ENCODE measurements at places on chromosomes 7 and 10.

GRCh38 chr10:32680803-32681557 is 235.0 kb downstream of the CCDC7 start:
- DNase-seq, result no peak

DNA sequence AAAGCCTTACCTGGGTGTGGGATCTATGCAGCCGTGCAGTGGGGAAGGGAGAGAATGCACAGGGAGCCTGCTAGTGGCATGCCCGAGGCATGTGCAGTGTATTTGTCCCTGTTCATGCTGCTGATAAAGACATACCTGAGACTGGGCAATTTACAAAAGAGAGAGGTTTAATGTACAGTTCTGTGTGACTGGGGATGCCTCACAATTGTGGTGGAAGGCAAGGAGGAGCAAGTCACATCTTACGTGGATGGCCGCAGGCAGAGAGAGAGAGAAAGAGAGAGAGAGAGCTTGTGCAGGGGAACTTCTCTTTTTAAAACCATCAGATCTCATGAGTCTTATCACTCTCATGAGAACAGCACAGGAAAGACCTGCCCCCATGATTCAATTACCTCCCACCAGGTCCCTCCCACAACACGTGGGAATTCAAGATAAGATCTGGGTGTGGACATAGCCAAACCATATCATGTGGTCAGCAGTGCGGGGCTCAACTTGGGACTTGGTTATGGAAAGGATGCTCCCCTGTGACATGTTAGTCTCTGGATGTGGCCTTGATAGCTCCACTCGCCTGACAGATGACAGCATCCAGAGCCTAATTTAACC is 128.9 kb downstream of the DOCK1 start:
- no peak for DNase-seq

DNA sequence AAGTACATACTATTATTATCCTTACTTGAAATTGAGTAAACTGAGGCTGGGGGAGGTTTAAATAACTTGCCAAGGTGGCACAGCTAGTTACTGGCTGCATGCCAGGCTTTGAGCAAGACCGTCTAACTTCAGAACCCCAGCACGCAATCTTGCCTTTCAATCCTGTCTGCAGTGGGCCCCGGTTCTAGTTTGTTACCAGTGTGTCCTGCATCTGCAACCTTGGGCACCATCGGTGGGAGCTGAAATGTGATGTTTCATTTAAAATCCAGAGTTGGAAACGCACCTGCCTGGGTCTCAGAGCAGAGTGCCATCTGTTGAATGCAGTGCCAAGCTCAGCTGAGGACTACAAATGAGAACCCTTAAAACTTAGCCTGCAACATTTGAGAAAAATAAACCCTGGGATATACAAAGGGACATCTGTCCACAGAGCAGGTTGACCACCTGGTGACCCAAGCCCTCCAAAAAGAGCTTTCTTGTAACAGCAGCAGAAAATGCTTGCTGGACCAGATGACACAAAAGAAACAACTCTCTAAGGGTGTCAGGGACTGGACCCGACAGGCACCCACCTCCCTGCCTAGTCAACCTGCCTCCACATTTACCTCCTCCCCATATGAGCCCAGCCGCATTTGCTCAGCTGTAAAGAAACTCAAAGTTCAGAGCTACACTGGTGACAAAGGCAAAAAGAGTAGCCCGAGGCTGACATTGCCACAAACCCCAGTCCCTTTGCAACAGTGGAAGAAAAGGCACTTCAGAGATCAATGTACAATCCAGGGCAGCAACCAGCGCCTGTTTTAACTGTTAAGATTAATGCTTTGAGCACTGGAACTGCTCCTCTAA is 1.7 kb downstream of the SH3PXD2A start:
- DNase-seq, result no peak

GRCh38 chr10:50470345-50470744 is 153.4 kb downstream of the SGMS1 start:
- DNase-seq, result no peak

DNA sequence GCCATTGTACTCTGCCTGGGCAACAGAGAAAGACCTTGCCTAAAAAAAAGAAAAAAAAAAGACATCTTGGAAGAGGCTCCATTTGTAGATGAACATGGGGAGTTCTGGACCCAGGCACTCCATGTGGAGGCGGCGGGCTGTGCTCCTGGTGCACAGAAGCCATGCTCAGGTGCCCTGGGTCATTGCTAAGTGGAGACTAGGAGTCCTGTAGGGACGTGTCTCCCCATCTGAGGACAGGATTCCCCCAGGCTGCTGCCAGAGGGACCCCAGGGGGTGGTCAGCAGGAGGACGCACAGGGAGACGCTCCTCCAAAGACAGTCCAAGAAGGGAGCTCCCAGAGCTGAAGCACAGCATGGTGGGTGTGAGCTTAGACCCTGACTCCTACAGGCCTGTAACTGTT is 34.3 kb downstream of the SBDS start:
- no peak for DNase-seq

DNA sequence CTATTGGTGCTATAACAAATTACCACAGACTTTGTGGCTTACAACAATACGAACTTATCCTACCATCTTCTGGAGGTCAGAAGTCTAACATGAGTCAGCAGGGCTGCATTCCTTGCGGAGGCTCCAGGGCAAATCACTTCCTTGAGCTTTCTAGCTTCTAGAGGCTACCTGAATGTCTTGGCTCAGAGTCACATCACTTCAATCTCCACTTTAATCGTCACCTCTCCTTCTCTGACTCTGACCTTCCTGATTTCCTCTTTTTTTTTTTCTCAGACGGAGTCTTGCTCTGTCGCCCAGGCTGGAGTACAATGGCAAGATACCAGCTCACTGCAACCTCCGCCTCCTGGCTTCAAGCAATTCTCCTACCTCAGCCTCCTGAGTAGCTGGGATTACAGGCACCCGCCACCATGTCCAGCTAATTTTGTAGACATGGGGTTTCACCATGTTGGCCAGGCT is 44.6 kb upstream of the ANAPC16 start:
- DNase-seq, result no peak

- DNase-seq, result no peak
Measured at GRCh38 chr10:3681642-3682554, 103.1 kb downstream of the KLF6 start.

DNA sequence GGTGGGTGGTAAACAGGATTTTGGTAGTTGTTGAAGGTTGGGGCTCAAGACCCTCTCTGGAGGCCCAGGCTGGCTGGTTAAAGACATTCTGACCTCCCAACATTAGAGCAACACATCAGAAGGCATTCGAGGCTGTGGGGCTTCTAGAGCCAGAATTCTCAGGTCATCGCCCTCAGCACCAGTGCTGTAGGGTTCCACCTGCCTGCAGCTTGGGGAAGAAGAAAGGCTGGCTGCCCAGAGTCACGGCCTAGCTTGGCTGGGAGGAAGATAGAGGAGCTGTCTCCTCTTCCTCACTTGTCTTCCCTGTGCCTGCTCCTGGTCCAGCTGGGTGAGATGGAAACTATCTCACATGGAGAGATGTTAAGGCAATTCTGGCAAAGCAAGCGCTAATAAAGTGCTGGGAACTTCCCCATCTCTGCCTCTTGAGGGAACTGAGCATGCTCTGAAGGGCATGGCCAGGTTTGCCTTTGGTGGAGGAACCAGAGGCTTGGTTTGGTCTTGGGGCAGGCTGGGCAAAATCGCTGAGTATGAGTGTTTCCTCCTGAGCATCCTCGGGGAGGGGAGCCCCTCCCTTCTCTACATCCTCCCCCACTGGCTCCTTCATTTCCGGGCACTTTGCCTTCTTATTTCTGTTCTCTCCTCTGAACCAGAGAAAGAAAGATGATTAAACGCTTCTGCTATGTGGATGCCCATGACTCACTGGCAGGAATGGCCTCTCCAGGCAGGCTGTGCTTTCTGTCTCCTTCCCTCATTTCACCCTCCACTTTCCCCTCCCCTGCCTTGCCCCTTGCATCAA is 509.0 kb upstream of the PODXL start:
- no peak for DNase-seq

DNA sequence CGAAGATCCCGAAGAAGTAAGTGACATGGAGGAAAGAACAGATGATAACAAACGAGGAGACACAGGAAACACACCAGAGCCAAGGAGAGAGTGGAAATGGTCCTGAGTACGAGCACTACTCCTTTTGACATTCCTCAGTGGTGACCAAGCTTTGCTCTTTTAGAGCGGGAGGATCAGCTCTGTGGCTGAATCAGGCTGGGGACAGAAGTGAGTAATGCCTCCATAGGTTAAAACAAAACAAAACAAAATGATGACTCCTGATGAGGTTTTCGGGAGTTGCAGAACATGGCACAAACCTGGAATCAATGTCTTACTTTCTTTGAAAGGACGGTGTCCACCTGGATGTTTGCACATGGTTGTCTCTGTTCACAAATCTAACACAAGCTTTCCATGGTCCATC is 30.3 kb upstream of the TCF7L2 start:
- DNase-seq, result no peak

DNA sequence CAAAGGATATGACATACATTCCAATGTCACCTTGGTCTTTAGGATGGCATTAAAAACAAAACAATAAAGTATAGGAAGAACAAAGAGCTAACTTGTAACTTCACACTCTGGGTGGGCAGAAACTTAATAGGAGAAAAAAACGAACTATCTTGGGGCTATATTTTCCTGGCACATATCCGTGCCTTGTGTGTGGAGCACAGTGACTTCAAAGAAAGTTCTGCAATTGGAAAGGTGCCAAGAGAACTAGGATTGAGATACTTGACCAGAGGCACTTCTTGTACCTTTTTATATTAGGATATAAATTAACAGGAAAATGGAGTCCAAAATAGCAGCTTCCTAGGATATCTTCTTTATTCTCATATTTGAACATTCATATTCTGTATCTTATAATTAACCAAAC is 148.4 kb downstream of the SEMA3D start:
- DNase-seq, result no peak

- DNase-seq, result no peak
Measured at GRCh38 chr10:95363303-95363912, 72.6 kb upstream of the PDLIM1 start.

- no peak for DNase-seq
Measured at GRCh38 chr7:2450198-2451107, 25.7 kb downstream of the GRIFIN start.

DNA sequence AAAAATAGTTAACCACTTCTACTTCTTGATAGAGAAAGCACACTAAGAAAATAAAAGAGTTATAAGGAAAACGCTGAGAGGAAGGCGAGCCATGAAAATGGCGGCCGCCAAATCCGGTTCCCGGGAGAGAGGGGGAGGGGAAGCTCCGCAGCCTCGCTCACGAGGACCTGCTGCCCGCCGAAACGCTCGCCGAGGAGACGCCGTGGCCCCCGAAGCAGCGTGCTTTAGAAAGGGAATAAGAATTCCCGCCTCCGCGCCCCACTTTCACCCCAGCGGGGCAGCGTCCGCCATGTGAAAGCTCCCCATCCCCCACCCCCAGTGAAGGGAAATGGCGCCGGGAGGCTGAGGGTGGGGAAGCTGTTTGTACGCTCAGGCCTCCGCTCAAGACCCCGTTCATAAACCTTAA is 505 bp downstream of the HNRNPA2B1 start:
- peak; percentile 92 for DNase-seq
